ENCODE measurements at places on chromosomes 1 and 21.

- DNase-seq: no peak
These were observed 24.9 kb downstream of the VAV3 start for GRCh38 chr1:107940017-107940577.

GRCh38 chr1:8018492-8019228 is 7.4 kb downstream of the ERRFI1 start:
- peak; percentile 50 for DNase-seq

GRCh38 chr1:19811206-19811851 is 3.8 kb downstream of the RNF186 start:
- no peak for DNase-seq

DNA sequence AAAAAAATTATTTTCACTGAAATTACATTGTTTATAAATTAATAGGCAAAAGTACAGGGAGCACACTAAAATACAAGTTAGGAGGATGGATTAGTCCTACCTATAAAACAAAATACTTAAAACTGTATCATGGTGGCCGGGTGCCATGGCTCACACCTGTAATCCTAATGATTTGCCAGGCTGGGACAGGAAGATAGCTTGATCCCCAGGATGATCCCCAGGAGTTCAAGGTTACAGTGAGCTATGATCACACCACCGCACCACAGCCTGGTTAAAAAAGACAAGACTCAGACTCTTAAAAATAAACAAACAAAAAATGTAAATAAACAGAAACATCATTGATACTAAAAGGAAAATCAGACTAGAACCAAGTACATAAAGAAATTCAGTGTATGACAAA is 53.5 kb downstream of the ASH1L start:
- DNase-seq: no peak

- DNase-seq: no peak
These were observed 125.1 kb downstream of the MRPS6 start for GRCh38 chr21:34198231-34199120.

DNA sequence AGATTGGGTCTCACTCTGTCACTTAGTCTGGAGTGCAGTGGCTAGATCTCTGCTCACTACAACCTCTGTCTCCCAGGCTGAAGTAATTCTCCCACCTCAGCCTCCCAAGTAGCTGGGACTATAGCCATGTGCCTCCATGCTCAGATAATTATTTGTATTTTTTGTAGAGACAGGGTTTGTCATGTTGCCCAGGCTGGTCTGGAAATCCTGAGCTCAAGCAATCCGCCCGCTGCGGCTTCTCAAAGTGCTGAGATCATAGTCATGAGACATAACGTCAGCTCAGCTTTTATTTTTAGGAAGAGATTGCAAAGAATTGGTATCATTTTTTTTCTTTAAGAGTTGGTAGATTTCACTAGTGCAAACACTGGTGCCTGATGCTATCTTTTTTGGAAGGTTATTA is 244.9 kb downstream of the DSCAM start:
- no peak for DNase-seq

DNA sequence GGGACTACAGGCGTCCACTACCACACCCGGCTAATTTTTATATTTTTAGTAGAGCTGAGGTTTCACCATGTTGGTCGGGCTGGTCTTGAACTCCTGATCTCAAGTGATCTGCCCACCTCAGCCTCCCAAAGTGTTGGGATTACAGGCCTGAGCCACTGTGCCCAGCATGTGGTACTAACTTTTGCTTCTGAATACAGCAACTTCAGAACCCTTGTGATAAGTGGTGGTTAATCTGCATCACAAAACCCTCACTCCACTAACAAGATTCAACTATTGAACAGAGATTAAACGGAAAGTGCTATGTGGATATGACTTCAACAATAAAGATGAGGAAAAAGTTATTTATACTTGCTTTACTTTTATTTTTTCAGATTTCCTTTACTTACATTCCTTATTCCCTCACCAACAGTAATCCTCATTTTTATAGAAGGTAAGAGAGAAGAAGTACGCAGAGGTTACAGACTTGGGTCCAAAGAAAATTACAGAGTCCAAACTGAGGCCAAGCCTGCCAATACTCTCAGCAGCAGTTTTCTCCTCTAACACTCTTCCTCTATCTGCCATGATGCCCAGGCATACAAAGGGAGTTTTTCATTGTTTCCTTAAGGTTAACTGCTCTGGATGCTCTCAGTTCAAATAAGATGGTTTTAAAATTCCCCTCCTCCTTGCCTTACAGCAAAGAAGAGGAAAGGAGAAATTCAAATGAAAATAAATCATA is 44.3 kb downstream of the SLC16A1 start:
- no peak for DNase-seq

DNA sequence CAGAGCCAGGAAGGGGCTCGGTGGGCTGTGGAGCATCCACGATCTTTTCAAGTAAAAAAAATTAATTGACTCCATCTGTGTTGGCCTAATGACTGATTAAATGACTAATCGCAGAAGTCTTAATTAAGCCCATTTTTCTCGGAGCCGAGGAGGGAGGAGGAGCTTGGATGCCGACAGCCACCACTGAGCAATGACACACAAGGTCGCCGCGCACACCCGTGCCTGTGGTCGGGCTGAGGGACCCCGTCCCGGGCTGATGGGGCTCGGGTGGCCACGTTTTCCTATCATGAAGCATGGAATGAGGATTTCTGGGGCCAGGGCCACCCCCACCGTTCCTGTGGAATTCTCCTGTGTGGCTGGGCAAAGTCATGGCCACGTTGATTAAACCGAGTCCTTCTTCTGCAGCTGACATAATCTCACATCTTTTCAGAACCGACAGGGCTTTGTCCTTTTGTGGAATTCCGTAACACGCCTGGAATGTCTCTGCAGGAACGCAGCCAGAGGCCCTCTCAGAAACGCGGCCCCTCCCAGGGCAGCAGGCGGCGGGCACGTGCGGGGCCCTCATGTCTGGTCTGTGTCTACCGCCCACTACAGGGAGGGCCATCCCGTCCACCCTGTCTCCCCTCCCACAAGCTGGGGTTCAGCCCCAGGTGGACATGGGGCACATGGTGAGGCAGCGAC is 60.7 kb downstream of the MORN1 start:
- peak; percentile 81 for DNase-seq

GRCh38 chr1:226950871-226951270 is 10.8 kb downstream of the COQ8A start:
- DNase-seq: no peak

GRCh38 chr21:39737376-39738000 is 7.5 kb upstream of the IGSF5 start:
- DNase-seq: no peak

DNA sequence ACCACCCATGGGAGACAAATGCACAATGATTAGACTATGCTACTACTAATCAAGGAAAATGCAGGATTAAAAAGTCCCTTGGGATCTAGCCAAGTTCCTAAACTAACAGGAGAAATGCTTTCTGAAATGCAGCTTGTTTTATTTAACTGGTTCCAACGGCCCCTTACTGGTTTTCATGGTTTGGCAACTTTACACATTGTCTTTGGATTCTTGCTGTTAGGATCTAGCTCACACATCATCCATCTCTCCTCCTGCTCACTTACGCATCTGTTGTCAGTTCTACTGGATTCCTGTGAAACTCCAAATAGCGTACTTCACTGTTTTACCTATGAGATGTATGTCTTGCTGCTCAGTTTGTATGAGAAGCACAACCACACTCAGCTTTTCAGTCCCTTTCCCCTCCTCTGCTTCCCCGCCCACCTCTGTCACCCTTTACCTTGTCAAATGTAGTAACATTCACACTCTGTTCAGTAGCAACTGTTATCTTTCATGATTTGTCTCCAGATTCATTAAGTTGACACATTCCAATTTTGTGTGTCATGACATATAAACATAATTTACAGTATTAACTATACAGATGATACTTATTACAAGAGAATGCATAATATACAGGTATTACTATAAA is 130.1 kb downstream of the SIM2 start:
- no peak for DNase-seq

DNA sequence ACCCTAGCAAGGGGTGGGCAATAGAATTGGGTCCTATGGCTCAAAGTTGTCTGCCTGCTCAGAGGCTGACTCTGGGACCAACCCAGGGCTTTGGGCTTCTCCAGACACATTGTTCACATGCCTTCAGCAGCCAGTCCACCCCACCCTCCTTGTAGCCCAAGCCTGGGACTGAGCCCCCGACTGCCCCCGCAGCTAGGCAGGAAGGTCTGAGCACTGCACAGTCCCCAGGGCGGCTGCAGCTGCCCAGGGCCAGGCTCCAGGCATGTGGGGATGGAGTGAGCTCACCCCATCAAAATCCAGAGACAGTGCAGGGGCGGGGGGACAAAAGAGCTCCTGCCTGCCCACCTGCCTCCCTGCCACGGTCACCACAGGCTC is 35.6 kb downstream of the HSPG2 start:
- DNase-seq: no peak

- no peak for DNase-seq
These were observed 8.1 kb upstream of the PRELP start for GRCh38 chr1:203467550-203467921.
